ENCODE measurements at places on chromosomes 6 and 20.

GRCh38 chr6:168133687-168134559 is 54.9 kb upstream of the FRMD1 start:
- H3K4me1 ChIP-seq = peaks cover 6% of the 10 kb centered on the region
- no peak overlapping the region for H3K4me3 ChIP-seq
- no peak overlapping the region for H3K27ac ChIP-seq

GRCh38 chr6:90388395-90388794 is 91.8 kb upstream of the BACH2 start:
- H3K27ac ChIP-seq = no peak overlapping the region
- H3K4me1 ChIP-seq = peaks cover 3% of the 10 kb centered on the region
- no peaks in the 10 kb centered on the region for H3K36me3 ChIP-seq
- DNase-seq = no peak
- H3K27me3 ChIP-seq = peaks cover 20% of the 10 kb centered on the region

DNA sequence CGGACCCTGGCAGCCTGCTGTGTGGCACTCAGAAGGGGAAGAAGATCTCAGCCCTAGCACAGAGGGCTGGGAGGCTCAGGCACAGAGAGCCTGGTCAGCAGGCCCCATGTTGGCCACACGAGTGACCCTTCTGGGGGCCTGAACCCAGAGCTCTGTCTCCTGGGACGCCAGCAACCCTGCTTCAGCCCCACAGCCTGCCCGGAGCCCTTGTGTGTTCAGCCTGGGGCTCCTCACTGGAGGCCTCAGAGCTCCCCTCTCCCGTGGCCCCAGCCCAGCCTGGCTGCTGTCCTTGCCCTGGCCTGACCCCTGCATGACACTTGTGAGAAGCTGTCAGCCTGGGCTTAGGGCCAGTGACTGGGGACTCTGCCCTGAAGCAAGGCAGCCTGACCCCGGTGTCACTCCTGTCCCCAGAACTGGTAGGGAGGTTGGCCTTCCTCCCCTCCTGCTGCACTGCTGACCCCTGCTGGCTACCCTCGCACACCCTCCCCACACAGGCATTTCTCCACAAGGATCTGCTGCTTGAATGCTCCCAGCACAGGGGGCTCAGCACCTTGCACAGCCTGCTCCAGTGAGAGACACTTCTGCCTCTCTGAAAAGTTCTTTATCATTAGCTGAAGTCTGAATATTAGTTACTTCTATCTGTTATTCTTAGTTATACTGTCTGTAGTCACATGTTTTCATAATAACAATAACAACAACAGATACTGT is 15.4 kb upstream of the IP6K3 start:
- no peak overlapping the region for H3K27ac ChIP-seq
- peak; percentile 78 for DNase-seq
- peaks cover 16% of the 10 kb centered on the region for H3K4me1 ChIP-seq
- no peak overlapping the region for H3K4me3 ChIP-seq

DNA sequence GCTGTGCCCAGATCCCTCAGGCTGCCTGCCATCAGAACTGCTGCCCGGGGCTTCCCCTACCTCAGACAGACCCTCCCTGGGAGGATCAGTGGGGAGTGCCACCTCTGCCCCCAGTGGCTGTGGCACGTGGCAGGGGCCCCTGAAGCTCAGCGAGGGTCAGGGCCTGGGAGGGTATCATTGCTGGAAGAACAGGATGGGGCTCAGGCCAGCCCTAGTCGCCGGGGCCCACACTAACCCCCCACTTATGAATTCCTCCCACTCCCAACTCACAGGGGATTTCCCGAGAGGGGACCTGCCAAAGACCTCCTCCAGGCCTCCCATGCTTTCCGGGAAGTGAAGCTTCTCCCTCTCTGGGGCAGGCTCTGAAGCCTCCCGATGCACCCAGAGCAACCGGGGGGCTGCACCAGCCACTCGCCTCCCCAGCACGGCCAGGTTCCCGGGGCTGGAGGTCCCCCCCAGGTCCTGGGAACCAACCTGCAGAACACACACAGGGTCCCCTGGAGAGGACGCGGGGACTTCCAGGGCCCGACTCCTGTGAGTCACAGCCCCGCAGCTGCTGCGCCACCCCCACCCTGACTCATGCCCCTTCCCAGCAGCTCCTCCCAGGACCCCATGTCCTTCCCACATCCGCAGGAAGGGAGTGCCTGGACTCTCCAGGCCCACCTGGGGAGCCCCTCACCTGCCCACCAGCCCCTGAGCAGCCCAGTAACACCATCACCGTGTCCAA is 2.5 kb downstream of the TNFRSF6B start:
- H3K27ac ChIP-seq = no peak overlapping the region
- peaks cover 10% of the 10 kb centered on the region for H3K4me1 ChIP-seq
- no peaks in the 10 kb centered on the region for H3K27me3 ChIP-seq
- H3K36me3 ChIP-seq = no peaks in the 10 kb centered on the region
- peak; percentile 56 for DNase-seq

GRCh38 chr6:81722506-81723223 is 29.8 kb downstream of the TENT5A start:
- no peak overlapping the region for H3K27ac ChIP-seq
- H3K27me3 ChIP-seq = no peaks in the 10 kb centered on the region
- no peak for DNase-seq
- no peaks in the 10 kb centered on the region for H3K36me3 ChIP-seq

GRCh38 chr6:136723780-136724179 is 68.5 kb downstream of the MAP3K5 start:
- H3K4me3 ChIP-seq = no peak overlapping the region
- DNase-seq = no peak
- no peaks in the 10 kb centered on the region for H3K27me3 ChIP-seq

GRCh38 chr20:54148947-54149764 is 24.6 kb downstream of the CYP24A1 start:
- DNase-seq = peak; percentile 80
- peak overlapping the region; percentile 56 for H3K27ac ChIP-seq
- no peak overlapping the region for H3K4me3 ChIP-seq
- H3K36me3 ChIP-seq = no peaks in the 10 kb centered on the region

GRCh38 chr20:33408716-33409654 is 7.7 kb upstream of the CDK5RAP1 start:
- no peak overlapping the region for H3K4me3 ChIP-seq
- H3K36me3 ChIP-seq = no peaks in the 10 kb centered on the region
- no peaks in the 10 kb centered on the region for H3K27me3 ChIP-seq

- no peak for DNase-seq
- H3K4me1 ChIP-seq = no peaks in the 10 kb centered on the region
- no peaks in the 10 kb centered on the region for H3K36me3 ChIP-seq
- H3K27ac ChIP-seq = no peak overlapping the region
These were observed 627.4 kb upstream of the ADGRB3 start for GRCh38 chr6:68007717-68008116.

DNA sequence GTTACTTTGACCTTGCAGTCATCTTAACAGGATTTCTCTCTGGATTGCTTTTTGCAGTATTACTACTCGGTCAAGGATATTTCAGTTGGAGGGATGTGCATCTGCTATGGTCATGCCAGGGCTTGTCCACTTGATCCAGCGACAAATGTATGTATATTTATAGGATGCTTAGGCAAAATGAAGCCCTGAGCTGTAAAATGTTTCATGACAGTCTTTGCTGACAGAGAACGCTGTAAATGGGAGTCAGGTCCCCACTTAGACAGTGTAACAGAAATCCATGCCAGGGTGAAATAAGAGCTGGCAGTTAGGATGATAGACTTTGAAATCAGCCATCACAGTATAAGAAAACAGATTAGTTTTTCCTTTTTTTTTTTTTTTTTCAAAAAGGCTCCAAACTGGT is 264.0 kb downstream of the LAMA2 start:
- no peak overlapping the region for H3K4me3 ChIP-seq
- H3K36me3 ChIP-seq = no peaks in the 10 kb centered on the region
- DNase-seq = no peak
- H3K4me1 ChIP-seq = no peaks in the 10 kb centered on the region
- no peaks in the 10 kb centered on the region for H3K27me3 ChIP-seq

GRCh38 chr6:80268865-80269730 is 162.6 kb downstream of the BCKDHB start:
- H3K36me3 ChIP-seq = no peaks in the 10 kb centered on the region
- H3K27ac ChIP-seq = no peak overlapping the region
- no peaks in the 10 kb centered on the region for H3K27me3 ChIP-seq
- H3K4me1 ChIP-seq = no peaks in the 10 kb centered on the region

DNA sequence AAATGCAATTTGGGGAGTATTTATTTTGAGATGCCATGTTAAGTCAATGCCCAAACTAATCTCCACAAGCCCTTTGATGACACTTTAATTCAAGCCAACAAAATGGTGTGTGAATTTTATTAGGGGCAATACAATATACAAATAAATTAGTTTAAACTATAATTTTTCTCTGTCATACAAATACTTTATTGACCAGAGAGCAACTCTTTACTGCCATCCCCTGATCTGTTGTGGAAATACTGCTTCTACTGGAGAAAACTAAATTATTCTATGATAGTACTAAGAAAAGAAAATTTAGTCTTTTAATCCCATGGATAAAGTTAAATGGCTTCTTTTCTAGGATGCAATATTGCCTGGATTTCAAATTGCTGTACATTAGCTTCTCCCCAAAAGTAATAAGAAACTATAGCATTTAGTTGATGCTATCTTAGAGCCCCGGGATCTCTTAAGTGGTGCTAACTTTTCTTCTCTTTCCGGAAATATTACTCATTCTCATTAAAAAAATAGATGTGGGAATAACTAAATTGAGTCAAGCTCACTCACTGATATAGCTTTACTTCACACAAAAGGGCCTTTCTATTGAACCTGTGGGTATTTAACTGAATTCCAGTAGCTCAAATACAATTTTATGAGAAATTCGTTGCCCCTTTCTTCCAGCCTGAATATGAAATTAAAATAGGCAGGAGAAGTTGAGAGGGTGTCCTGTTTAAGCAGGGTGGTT is 49.2 kb downstream of the SMPDL3A start:
- no peaks in the 10 kb centered on the region for H3K27me3 ChIP-seq
- H3K4me1 ChIP-seq = no peaks in the 10 kb centered on the region
- peak; percentile 32 for DNase-seq

- H3K4me3 ChIP-seq = no peak overlapping the region
- no peaks in the 10 kb centered on the region for H3K27me3 ChIP-seq
- no peak overlapping the region for H3K27ac ChIP-seq
- H3K4me1 ChIP-seq = peaks cover 6% of the 10 kb centered on the region
- DNase-seq = no peak
- no peaks in the 10 kb centered on the region for H3K36me3 ChIP-seq
These were observed 261.1 kb downstream of the THBS2 start for GRCh38 chr6:168992446-168993144.

- H3K36me3 ChIP-seq = no peaks in the 10 kb centered on the region
- H3K27me3 ChIP-seq = no peaks in the 10 kb centered on the region
- peak overlapping the region; percentile 5 for H3K4me3 ChIP-seq
- peak overlapping the region; percentile 99 for H3K27ac ChIP-seq
These were observed 2.7 kb upstream of the EEF1A1 start for GRCh38 chr6:73523434-73524123.

DNA sequence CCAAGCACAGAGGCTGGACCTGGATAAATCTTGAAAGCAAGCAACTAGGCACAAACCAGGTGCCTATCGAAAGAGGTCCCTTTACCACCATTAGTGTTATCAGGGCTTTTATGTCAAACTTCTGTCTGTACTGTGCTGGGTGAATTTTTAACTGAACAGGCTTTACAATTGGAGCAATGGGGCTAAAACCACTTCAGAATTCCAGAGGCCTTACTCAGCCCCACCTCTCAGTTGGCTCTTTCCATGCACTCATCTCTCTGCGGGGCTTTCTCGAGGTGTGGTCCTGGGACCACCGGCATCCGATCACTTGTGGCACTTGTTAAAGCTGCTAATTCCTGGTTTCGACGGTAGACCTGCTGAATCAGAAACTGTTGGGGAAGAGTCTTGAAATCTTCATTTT is 232.5 kb downstream of the SOX4 start:
- peak overlapping the region; percentile 61 for H3K27ac ChIP-seq
- H3K4me1 ChIP-seq = peaks cover 12% of the 10 kb centered on the region
- H3K36me3 ChIP-seq = no peaks in the 10 kb centered on the region
- H3K27me3 ChIP-seq = no peaks in the 10 kb centered on the region
- DNase-seq = peak; percentile 54

DNA sequence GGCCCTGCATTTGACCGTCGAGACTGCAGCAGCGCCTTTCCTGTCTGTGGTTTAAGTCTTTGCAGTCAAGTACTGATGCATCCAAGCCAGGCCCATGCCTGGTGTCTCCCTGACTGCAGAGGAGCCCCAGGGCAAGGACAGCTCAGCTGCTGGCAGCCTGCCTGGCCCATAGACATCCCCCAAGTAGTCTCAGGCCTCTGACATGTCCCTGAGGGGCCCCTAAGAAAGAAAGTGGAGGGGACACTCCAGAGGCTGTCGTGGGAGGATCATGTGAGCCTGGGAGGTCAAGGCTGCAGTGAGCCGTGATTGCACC is 18.0 kb downstream of the HRH3 start:
- no peaks in the 10 kb centered on the region for H3K36me3 ChIP-seq
- no peak overlapping the region for H3K27ac ChIP-seq
- DNase-seq = no peak
- no peak overlapping the region for H3K4me3 ChIP-seq

- no peaks in the 10 kb centered on the region for H3K27me3 ChIP-seq
- no peaks in the 10 kb centered on the region for H3K4me1 ChIP-seq
- H3K36me3 ChIP-seq = no peaks in the 10 kb centered on the region
- DNase-seq = no peak
- no peak overlapping the region for H3K4me3 ChIP-seq
- no peak overlapping the region for H3K27ac ChIP-seq
These were observed 165.1 kb upstream of the PROKR2 start for GRCh38 chr20:5481872-5482271.

- no peak overlapping the region for H3K27ac ChIP-seq
- no peaks in the 10 kb centered on the region for H3K4me1 ChIP-seq
- no peaks in the 10 kb centered on the region for H3K27me3 ChIP-seq
- peak; percentile 66 for DNase-seq
These were observed 23.7 kb downstream of the PEX7 start for GRCh38 chr6:136846046-136846445.

GRCh38 chr6:90289902-90290301 is 6.7 kb downstream of the BACH2 start:
- peaks cover 5% of the 10 kb centered on the region for H3K4me1 ChIP-seq
- no peaks in the 10 kb centered on the region for H3K36me3 ChIP-seq
- H3K4me3 ChIP-seq = no peak overlapping the region

- H3K4me3 ChIP-seq = no peak overlapping the region
- no peaks in the 10 kb centered on the region for H3K36me3 ChIP-seq
- no peaks in the 10 kb centered on the region for H3K4me1 ChIP-seq
- H3K27me3 ChIP-seq = no peaks in the 10 kb centered on the region
These were observed 70.2 kb downstream of the TENT5A start for GRCh38 chr6:81682235-81682795.

- no peaks in the 10 kb centered on the region for H3K27me3 ChIP-seq
- H3K27ac ChIP-seq = no peak overlapping the region
- no peak overlapping the region for H3K4me3 ChIP-seq
- no peaks in the 10 kb centered on the region for H3K36me3 ChIP-seq
These were observed 32.8 kb upstream of the SCGN start for GRCh38 chr6:25619217-25619616.

GRCh38 chr6:104896914-104897313 is 37.2 kb upstream of the HACE1 start:
- no peaks in the 10 kb centered on the region for H3K36me3 ChIP-seq
- no peak overlapping the region for H3K4me3 ChIP-seq

GRCh38 chr20:25055711-25056495 is 2.0 kb downstream of the ACSS1 start:
- H3K4me1 ChIP-seq = peaks cover 60% of the 10 kb centered on the region
- peak overlapping the region; percentile 94 for H3K27ac ChIP-seq

- H3K36me3 ChIP-seq = no peaks in the 10 kb centered on the region
- no peaks in the 10 kb centered on the region for H3K27me3 ChIP-seq
- no peak overlapping the region for H3K4me3 ChIP-seq
- peaks cover 32% of the 10 kb centered on the region for H3K4me1 ChIP-seq
- no peak for DNase-seq
These were observed 39.5 kb upstream of the BEND3 start for GRCh38 chr6:107154801-107155160.

- H3K27me3 ChIP-seq = no peaks in the 10 kb centered on the region
- H3K4me1 ChIP-seq = no peaks in the 10 kb centered on the region
- DNase-seq = no peak
- no peak overlapping the region for H3K27ac ChIP-seq
- no peak overlapping the region for H3K4me3 ChIP-seq
These were observed 38.6 kb downstream of the OVOL2 start for GRCh38 chr20:18019068-18019467.
